ENCODE measurements at places on chromosomes 12 and 14.

DNA sequence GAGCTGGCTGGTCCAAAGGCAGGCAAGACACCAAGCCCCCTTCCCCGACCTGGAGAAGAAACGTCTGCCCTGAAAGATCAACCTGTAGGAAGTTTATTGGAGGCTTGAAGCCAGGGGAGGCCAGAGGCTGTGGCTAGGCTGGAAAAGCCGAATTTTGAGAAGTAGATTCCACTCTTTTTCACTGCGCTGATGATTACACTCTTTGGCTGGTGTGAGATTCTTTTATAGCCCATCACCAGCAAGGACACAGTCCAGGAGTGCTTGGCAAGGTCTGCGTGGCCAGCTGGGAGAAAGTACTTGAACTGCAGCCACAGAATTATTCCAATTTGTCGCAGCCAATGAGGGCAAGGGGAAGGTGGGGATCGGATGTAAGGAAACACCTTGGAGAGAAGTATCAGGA, 45.0 kb downstream of the SYNE3 start:
- no peak overlapping the region for H3K27ac ChIP-seq
- no peaks in the 10 kb centered on the region for H3K4me1 ChIP-seq
- no peaks in the 10 kb centered on the region for H3K27me3 ChIP-seq
- H3K36me3 ChIP-seq: peaks cover 92% of the 10 kb centered on the region
- no peak overlapping the region for H3K4me3 ChIP-seq
- DNase-seq: no peak

GRCh38 chr12:9674226-9674590, 4.7 kb downstream of the CLEC2D start:
- H3K4me1 ChIP-seq: peaks cover 69% of the 10 kb centered on the region
- DNase-seq: peak; percentile 84
- H3K27ac ChIP-seq: peak overlapping the region; percentile 88
- no peaks in the 10 kb centered on the region for H3K27me3 ChIP-seq
- peak overlapping the region; percentile 95 for H3K4me3 ChIP-seq
- peaks cover under 1% of the 10 kb centered on the region for H3K36me3 ChIP-seq

GRCh38 chr12:25566202-25566949, 13.3 kb upstream of the LMNTD1 start:
- no peaks in the 10 kb centered on the region for H3K27me3 ChIP-seq
- DNase-seq: no peak
- H3K27ac ChIP-seq: no peak overlapping the region
- no peaks in the 10 kb centered on the region for H3K36me3 ChIP-seq
- H3K4me1 ChIP-seq: no peaks in the 10 kb centered on the region

DNA sequence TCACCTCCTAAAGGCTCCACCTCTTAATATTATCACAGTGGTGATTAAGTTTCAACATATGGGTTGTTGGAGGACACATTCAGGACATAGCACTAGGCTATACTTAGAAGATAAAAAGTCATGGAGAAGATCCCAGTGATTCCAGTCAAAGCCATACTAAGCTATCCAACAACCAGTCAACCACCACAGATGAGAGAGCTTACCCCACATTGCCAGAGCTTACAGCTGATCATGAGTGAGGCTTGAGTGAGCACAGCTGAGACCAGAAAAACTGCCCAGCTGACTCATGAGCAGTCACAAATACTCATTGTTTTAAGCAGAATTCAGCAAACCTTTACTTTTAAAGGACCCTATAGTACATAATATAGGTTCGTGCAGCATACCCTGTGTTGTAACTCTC, 85.1 kb downstream of the DRAM1 start:
- H3K27ac ChIP-seq: no peak overlapping the region
- H3K4me3 ChIP-seq: no peak overlapping the region
- H3K27me3 ChIP-seq: no peaks in the 10 kb centered on the region
- H3K36me3 ChIP-seq: no peaks in the 10 kb centered on the region

DNA sequence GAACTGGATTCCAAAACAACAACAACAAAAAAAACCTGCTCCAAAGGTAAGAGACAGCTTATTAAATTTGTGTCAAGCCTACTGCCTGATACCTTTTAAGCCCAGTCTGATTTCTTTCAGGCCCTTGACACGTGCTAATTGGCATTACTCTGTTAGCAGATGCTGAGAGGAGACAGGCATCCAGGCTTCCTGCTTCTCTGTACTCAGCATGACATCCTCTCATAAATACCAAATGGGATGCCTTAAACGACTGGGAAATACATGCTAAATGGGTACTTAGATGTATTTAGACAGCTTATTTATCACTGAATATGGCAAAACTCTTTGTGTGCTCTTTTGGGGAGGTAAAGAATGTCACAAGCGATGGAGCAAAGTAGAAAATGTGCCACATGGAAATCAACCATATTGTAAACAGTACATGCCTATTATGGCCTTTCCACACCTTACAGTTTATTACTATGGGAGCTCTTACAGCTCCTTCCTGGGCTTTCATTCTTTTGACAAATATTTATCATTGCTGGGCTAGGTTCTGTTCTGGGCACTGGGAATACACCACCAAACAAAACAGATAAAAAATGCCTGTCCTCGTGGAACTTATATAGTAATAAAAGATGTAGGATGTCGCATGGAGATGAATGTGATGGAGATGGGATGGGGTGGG, 11.5 kb upstream of the PCED1B start:
- no peaks in the 10 kb centered on the region for H3K4me1 ChIP-seq
- no peak overlapping the region for H3K4me3 ChIP-seq
- no peak for DNase-seq
- no peaks in the 10 kb centered on the region for H3K27me3 ChIP-seq
- H3K27ac ChIP-seq: no peak overlapping the region
- no peaks in the 10 kb centered on the region for H3K36me3 ChIP-seq

DNA sequence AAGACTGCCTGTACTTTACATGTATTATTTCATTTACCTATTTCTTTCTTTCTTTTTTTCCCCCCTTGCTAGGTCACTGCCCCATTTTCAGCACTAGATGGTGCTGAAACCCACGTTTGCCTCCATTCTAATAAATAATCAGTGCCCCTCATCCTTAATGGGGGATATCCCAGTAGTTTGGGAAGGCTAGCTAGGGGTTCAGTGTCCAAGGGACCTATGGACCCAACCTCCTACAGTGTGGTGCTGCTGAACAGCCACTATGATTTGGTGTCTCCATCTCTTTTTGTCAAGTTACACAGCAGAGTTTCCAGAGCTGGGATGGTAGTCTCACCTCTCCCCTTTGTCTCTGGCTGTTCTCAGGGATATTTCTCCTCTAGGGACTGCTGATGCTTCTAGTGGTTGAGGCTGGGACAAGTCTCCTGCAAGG, 6.5 kb upstream of the HCFC2 start:
- DNase-seq: no peak
- no peaks in the 10 kb centered on the region for H3K36me3 ChIP-seq
- no peak overlapping the region for H3K4me3 ChIP-seq

GRCh38 chr14:75831455-75831854, 150.3 kb downstream of the TGFB3 start:
- DNase-seq: peak; percentile 81
- H3K36me3 ChIP-seq: no peaks in the 10 kb centered on the region

- no peaks in the 10 kb centered on the region for H3K36me3 ChIP-seq
- no peak for DNase-seq
- peaks cover 11% of the 10 kb centered on the region for H3K4me1 ChIP-seq
- no peaks in the 10 kb centered on the region for H3K27me3 ChIP-seq
Observed at GRCh38 chr12:93884794-93885460, 207.8 kb downstream of the CRADD start.

DNA sequence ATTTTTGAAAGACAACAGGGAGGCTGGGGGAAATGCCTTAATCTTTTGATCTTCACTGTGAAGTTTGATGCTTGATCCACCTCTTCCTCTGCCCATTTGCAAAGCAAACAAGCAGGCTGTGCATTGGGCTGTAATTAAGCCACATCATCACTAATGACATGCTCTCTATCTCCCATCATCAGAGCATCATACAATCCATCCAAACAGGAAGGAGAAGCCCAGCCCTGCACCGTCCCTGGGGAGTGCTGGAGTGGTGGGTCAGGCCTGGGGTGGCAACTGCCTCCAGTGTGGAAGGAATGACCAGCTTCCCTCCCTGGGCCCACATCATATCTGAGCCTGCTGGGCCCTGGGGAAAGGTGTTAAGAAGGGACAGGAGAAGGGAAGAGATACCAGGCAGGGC, 6.9 kb upstream of the KRT74 start:
- no peak overlapping the region for H3K4me3 ChIP-seq
- H3K36me3 ChIP-seq: no peaks in the 10 kb centered on the region
- H3K27me3 ChIP-seq: no peaks in the 10 kb centered on the region

DNA sequence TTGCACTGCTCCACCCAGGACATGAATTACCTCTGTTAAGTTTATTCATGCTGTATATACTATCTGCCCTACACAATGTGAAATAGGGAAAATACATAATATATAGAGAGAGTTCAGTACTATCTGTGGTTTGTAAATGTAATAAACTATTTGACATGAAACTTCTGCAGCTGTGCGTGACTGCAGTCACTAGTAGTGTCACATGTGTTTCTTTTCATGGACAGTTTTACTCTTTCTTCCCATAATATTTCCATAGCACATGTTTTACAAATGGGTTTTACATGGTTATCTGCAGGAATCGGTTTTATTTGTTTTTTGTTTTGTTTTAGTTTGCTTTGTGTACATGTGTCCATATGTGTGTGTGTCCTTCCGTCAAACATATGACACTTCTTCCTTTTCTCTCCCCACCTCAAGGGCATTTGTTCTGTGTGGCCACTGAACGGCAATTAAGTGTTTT, 1644.1 kb upstream of the FLRT2 start:
- no peak overlapping the region for H3K27ac ChIP-seq
- H3K27me3 ChIP-seq: no peaks in the 10 kb centered on the region
- DNase-seq: no peak
- no peaks in the 10 kb centered on the region for H3K4me1 ChIP-seq
- no peaks in the 10 kb centered on the region for H3K36me3 ChIP-seq

- peaks cover 6% of the 10 kb centered on the region for H3K27me3 ChIP-seq
- no peaks in the 10 kb centered on the region for H3K36me3 ChIP-seq
- no peak overlapping the region for H3K27ac ChIP-seq
- H3K4me3 ChIP-seq: no peak overlapping the region
- no peak for DNase-seq
Observed at GRCh38 chr12:79725987-79726386, 35.2 kb upstream of the PAWR start.

- H3K27me3 ChIP-seq: no peaks in the 10 kb centered on the region
- peaks cover 16% of the 10 kb centered on the region for H3K36me3 ChIP-seq
- no peak overlapping the region for H3K4me3 ChIP-seq
- peak overlapping the region; percentile 83 for H3K27ac ChIP-seq
Observed at GRCh38 chr12:103957865-103958388, 7.7 kb upstream of the TDG start.

- DNase-seq: no peak
- no peak overlapping the region for H3K27ac ChIP-seq
- no peak overlapping the region for H3K4me3 ChIP-seq
- H3K36me3 ChIP-seq: no peaks in the 10 kb centered on the region
Observed at GRCh38 chr14:100042286-100042685, 22.9 kb upstream of the EVL start.

DNA sequence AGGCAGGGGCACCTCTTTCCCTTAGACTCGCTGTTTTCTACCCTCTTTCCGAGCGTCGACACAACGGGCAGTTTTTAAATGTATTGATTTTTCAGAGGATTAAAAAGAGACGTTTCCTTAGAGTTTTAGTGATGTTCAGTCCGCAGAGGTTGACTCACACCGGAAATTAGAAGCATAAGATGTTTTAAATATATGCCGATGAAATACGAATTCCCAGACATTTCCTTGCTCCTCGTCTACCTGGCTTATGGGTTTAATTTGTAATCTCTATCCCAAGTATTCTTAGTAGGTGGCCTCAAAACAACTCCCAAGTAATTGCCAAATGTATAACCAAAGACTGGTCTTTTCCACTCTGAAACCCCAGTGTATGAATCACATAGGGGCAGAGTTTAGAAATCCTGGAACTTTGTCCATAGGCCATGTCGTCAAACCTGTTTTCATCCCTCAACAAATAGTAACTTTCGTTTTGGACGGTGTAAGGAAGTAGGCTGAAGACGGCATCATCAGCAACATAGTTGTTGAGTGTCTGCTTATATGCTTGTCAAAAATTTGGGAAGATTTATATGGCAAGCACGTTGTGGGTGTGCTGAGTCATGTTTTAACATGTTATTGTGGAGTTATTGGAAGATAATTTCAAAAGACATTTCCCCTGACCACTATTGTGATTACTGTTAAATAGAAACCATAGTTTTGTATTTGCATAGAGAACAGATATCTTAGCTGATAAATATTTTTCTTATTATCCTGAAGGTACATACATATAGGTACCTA, 824 bp downstream of the TBK1 start:
- peak overlapping the region; percentile 84 for H3K27ac ChIP-seq
- DNase-seq: no peak
- H3K4me3 ChIP-seq: peak overlapping the region; percentile 100

GRCh38 chr12:30923057-30923456, 3.5 kb upstream of the TSPAN11 start:
- H3K4me3 ChIP-seq: no peak overlapping the region
- H3K36me3 ChIP-seq: no peaks in the 10 kb centered on the region
- no peaks in the 10 kb centered on the region for H3K4me1 ChIP-seq
- DNase-seq: no peak
- peaks cover 10% of the 10 kb centered on the region for H3K27me3 ChIP-seq

- H3K36me3 ChIP-seq: no peaks in the 10 kb centered on the region
- no peak for DNase-seq
- H3K27me3 ChIP-seq: no peaks in the 10 kb centered on the region
Observed at GRCh38 chr12:103540319-103540718, 44.6 kb upstream of the C12orf42 start.

DNA sequence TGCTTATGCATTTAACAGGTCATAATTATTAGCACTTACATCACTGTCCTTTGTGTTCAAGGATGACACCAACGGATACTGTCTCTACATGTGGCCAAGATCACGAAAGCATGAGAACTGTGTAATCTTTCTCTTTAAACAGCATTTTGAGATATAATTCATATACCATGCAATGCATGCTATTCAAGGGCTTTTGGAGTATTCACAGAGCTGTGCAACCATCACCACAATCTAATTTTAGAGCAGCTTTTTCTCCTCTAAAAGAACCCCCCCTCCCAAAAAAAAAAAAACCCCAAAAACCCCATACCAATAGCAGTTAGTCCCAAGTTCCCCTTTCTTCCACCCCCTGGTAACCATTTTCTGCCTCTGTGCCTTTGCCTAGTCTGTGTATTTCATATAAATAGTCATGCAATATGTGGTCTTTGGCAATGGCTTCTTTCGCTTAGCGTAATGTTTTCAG, 60.6 kb downstream of the SPRING1 start:
- H3K27ac ChIP-seq: no peak overlapping the region
- no peak overlapping the region for H3K4me3 ChIP-seq
- no peak for DNase-seq
- H3K36me3 ChIP-seq: no peaks in the 10 kb centered on the region

GRCh38 chr12:113010701-113011100, 32.4 kb downstream of the OAS2 start:
- peaks cover 60% of the 10 kb centered on the region for H3K36me3 ChIP-seq
- no peaks in the 10 kb centered on the region for H3K27me3 ChIP-seq
- H3K4me3 ChIP-seq: no peak overlapping the region
- H3K4me1 ChIP-seq: no peaks in the 10 kb centered on the region

DNA sequence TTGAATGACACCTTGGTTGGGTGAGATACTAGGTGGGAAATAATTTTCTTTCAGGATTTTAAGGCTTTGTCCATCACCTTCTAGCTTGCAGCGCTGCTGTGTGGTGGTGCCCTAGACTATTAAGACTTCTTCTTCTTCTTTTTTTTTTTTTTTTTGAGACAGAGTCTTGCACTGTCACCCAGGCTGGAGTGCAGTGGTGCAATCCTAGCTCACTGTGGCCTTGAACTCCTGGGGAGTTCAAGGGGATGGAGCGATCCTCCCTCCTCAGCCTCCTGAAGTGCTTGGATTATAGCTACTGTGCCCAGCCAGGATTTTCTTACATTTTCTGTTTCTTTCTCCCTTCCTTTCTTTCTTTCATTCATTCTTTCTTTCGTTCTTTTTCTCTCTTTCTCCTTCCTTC, 10.3 kb upstream of the MTA1 start:
- H3K4me3 ChIP-seq: no peak overlapping the region
- H3K4me1 ChIP-seq: peaks cover 10% of the 10 kb centered on the region
- H3K27me3 ChIP-seq: peaks cover 5% of the 10 kb centered on the region
- H3K27ac ChIP-seq: no peak overlapping the region
- no peaks in the 10 kb centered on the region for H3K36me3 ChIP-seq
